K562 (cell line): ENCODE measurements at places on chromosomes 4 and X.
A peak's percentile ranks its signal among the peaks of the same experiment; 100 is the strongest.

DNA sequence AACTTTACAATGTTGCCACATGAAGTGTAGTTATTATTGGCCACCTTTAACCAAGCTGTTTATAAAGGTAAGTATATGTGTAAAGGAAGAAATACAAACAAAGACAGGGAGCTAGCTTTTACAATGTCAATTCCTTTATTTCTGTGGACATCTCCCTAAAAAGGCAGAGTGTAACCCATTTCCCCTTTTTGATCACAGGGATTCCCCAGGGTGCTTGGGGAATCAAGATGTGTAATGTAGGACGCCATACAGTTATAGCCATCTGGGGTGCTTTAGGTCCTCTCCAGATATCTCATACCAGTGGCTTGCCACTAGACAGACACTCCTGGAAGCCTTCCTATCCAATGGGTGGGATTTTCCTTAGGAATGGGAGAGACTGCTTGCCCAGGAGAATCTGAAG, 4.2 kb upstream of the CUL4B start:
- no peak for DNase-seq

GRCh38 chr4:123127218-123127617, 204.8 kb upstream of the NUDT6 start:
- no peak for DNase-seq

DNA sequence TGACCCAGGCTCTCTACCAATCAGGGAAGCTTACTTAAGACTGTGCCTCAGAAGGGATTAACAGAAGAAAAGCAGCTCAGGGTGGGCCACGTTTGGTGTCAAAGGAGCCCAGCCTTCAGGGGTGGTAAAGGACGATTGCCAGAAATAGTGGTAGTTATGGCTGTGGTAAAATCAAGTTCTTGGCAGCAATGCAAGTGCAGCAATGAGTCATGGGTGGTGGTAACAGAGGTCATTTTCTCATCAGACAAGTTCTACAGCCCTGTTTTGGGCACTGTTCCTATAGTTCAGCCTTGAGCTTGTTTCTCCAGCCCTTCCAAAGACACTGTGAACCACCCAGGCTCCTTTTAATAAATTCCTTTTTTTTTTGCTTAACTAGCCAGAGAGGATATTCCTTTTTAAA, 120.3 kb downstream of the EFHC2 start:
- DNase-seq, result no peak

- DNase-seq, result no peak
Observed at GRCh38 chrX:17976955-17977354, 115.9 kb upstream of the RAI2 start.

- no peak for DNase-seq
Observed at GRCh38 chr4:136690360-136690759, 841.9 kb downstream of the PCDH18 start.

DNA sequence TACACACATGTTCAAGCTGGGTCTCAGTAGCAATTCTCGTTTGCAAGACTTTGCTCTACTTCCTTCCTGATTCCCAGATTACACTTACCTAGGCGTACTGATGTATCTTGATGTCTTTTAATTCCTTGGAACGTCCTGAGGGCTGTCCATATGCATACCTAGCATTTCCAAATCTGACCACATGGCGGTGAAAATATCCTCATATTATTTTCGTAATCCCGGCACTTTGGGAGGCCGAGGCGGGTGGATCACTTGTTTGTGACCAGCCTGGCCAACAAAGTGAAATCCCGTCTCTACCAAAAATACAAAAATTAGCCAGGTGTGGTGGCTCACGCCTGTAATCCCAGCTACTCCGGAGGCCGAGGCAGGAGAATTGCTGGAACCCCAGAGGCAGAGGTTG, 1786.3 kb upstream of the TENM3 start:
- no peak for DNase-seq

DNA sequence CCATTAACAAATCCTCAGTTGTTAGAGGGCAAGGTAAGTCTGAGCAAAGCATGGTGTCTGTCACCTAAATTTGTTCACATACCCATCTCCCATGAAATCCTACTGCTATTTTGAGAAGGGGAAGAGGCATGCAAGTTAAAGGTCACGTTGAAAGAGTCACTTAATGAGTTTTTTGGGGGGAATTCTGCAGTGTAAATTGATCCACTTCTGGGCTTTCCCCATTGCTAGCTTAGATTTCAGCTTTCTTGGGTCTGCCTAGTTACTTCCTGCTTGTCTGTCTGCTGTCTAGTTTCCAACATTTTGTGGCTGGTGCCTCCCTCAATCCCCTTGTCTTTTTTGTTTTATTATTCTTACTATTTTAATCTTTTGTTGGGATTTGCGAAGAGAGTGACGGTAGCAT, 32.0 kb downstream of the CEP135 start:
- DNase-seq, result no peak

GRCh38 chrX:53798281-53798680, 111.8 kb upstream of the HUWE1 start:
- no peak for DNase-seq

DNA sequence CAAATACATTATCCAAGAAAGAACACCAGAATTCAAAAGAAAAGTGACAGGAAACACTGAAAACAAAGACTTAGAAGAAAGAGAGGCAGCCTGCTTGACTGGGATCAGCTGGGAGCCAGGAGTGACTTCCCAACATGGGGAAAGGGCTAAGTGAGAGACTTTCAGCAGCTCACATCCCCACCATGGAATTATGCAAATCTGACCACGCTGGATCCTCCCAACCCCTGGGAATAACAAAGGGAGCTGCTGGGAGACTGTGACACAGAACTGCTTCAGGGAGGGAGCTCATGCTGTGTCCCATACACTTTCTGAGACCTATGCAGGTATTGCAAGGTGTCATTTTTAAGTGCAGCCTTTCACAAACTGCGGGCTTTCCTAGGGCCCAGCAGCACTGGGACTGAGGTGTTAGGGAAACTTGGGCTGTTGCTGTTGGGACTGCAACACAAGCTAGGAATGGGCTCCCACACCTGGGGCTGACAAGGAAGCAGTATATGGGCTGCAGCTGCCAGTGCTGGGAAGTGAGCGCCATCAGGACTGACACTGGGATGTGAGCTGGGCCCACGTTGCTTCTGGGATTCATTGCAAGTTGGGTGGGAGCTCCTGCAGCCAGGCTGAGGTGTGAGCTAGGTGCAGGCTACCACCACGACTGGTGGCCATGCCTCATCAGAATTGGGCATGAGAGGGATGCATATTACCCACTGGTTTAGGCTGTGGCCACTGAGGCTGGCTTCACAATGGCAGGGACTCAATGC, 139.1 kb downstream of the KDR start:
- no peak for DNase-seq

DNA sequence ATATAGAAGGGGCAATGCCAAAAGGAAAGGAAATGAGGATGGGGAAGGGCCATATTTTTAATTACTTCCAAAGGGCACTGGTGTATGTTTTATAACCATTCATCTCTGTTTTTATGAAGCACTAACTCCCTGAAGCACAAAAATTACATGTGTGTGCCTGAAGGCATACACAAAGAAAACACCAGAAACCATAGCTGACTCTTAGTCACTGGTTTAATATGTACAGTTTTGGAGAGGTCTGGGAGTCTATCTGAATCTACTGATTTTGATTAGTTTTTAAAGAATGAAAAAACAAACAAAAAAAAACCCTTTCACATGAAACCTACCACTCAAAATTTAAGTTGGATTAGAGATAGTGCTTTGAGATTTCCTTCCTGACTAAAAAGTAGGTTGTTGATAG, 438.7 kb downstream of the RPA4 start:
- no peak for DNase-seq

GRCh38 chr4:155114790-155115189, 93.6 kb upstream of the NPY2R start:
- no peak for DNase-seq

DNA sequence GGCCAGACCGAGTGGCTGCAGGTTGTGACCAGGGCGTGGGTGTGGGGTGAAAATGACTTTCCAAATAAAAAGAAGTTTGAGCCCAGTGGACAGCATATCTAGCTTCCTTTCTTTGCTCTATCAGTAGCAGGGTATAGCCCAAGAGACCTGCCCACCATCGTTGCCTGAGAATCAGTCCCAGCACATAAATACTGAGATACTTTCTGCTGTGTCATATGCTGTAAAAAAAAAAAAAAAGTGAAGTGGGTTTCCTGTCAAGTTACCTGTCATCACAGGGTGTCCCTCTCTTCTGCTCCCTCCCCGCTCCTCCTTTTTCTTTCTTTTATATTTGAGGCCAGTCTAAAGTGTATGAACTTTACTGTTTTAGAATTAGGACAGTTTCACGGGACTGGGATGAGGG, 330.3 kb upstream of the BOD1L1 start:
- no peak for DNase-seq

- DNase-seq, result no peak
Observed at GRCh38 chrX:107842715-107843400, 17.2 kb downstream of the MID2 start.

DNA sequence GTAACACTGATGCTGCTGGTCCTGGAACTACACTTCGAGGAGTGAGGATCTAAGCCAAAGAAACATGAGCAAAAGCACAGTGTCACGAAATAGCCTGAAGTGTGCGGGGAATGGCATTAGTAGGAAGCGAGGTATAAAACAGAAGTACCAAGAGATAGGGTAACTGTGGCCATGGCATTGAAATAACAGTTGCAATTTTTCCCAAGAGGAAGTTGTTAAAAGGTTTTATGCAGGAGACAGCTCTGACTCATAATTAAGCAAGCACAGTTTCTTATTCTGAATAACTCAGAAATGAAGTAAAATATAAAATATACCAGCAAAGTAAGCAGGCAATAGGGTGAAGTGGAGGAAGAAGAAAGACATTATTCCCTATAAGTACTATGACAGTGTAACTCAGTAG, 90.3 kb upstream of the TMEM150C start:
- no peak for DNase-seq

- no peak for DNase-seq
Observed at GRCh38 chr4:99054428-99054994, 34.1 kb downstream of the ADH5 start.

GRCh38 chr4:95255396-95256107, 293.2 kb downstream of the UNC5C start:
- peak; percentile 68 for DNase-seq

DNA sequence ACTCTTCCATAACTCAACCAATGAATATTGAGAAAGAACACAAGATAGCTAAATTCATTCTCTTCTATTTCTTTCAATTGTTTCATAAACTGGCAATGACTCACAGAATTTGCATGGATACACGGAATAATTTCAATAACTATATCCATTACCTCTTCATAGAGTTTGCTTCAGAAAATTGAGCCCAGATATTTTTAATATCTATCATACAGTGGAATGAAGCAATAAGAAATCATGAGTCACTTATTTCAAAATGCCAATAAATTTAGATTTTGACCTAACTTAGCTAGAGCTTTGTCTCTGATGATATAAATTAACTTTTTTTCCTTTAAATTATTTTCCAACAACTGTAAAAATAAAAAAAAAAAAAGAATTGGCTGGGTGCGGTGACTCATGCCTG, 22.2 kb upstream of the MANBA start:
- no peak for DNase-seq

DNA sequence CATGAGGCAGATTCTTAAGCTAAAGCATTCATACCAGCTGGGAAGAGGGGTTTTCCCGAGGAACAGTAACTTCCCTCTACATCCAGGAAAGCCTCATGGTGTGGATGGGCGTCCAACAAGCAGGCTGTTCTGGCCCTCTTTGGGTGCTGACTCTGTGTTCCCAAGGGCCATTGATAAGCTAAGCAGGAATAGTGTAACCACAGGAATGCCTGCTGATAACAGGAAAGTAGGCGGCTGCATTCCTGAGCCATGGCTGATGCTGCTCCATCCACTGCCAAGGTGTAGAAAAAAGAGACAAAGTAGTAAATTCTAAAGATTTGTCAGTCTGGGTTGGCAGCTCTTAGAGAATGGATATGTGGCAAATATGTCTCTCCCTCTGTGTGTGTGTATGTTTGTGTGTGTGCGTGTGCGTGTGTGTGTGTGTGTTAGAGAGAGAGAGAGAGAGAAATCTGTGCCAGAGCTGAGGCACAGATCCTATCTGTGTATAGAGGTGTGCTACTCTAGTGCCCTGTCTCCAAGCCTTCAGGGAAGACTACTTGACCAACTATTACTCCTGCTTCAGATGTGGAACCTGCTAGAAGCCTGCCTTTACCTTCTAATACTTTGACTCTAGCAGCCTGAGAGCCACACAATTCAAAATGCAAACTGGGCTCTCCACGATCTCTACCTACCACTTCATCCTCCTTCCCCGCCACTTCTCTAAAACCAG, 353.1 kb upstream of the NR3C2 start:
- DNase-seq, result no peak

- no peak for DNase-seq
Observed at GRCh38 chr4:168796362-168797106, 213.5 kb downstream of the CBR4 start.

- DNase-seq, result peak; percentile 83
Observed at GRCh38 chr4:151362404-151363164, 37.2 kb upstream of the SH3D19 start.

GRCh38 chr4:74317616-74318246, 9.5 kb downstream of the EPGN start:
- no peak for DNase-seq

- no peak for DNase-seq
Observed at GRCh38 chr4:149370785-149371420, 444.7 kb downstream of the IQCM start.

DNA sequence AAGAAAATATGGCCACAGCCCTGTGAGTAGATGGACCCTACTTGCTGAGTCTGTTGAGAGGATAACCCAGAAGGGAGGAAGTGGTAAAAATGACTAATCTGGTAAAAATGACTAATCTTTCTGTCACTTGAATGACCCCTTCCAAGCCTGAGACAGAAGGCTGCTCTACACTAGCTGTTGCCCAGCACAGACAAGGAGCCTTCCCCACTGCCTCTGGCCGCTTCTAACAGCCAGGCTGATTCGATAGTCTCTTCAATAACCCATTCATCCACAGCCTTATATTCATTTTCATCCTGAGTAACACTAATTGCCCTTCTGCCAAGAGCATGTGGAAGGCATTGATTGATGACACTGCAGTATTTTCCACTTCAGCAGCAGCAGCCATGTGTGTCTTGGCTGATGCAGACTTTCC, 18.4 kb downstream of the MAGEB17 start:
- peak; percentile 11 for DNase-seq
